Activated naive CD8-positive, alpha-beta T cell treated with anti-CD3 and anti-CD28 coated beads for 36 hours (primary cell): ENCODE measurements at places on chromosomes 11 and 22. TPM values are rescaled to one million over a fixed set of nuclear protein-coding genes. Genes with fewer than 3 reads are reported as not detected.

The CRYAB gene
- not detected for total RNA-seq

The SLC6A5 gene
- not detected for total RNA-seq

The ATG13 gene
- 49.2 TPM for total RNA-seq

The APOL3 gene
- total RNA-seq: 56.3 TPM

The AQP11 gene
- total RNA-seq: 0.14 TPM

The OR2AG1 gene
- not detected for total RNA-seq

The WNT7B gene
- not detected for total RNA-seq

The IGLL1 gene
- not detected for total RNA-seq

The SLC22A6 gene
- not detected for total RNA-seq

The PRR33 gene
- 0.20 TPM for total RNA-seq

The MISFA gene
- 0.54 TPM for total RNA-seq

The LRRC56 gene
- 2.2 TPM for total RNA-seq

- H3K27me3 ChIP-seq: no peaks in the 10 kb centered on the region
- no peak for DNase-seq
- no peaks in the 10 kb centered on the region for H3K36me3 ChIP-seq
Measured at GRCh38 chr11:80414181-80415165, 973.6 kb upstream of the TENM4 start.

DNA sequence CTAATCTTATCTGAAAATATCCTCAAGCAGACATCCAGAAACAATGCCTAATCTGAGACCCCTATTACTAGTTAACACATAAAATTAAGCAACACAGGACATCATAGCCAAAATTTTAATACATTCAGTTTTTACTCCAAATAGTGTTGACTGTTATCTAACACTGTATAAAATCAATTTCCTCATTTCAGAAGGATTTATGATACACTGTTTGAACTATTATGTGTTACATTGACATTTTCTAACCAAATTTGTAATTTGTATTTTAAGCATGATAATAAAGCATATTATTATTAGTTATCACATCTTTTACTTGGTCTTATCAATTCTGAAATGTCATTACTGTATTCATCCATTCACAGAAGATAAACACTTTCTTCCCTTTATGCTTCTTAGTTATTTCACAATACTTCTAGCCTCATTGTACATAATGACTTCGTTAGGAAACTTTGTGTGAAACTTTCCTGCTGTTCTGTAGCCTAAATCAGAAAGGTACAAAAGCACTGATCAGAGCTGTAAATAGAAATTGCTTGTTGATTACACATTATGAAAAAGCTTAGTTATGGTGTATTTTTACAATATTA lies 1248.9 kb downstream of the JRKL start:
- no peaks in the 10 kb centered on the region for H3K36me3 ChIP-seq
- no peaks in the 10 kb centered on the region for H3K4me1 ChIP-seq
- no peak overlapping the region for H3K4me3 ChIP-seq
- H3K27ac ChIP-seq: no peak overlapping the region
- DNase-seq: no peak
- H3K27me3 ChIP-seq: no peaks in the 10 kb centered on the region

GRCh38 chr11:103234974-103235373 lies 125.7 kb downstream of the DYNC2H1 start:
- H3K27ac ChIP-seq: no peak overlapping the region
- H3K36me3 ChIP-seq: peaks cover 2% of the 10 kb centered on the region
- H3K4me1 ChIP-seq: no peaks in the 10 kb centered on the region
- no peaks in the 10 kb centered on the region for H3K27me3 ChIP-seq

DNA sequence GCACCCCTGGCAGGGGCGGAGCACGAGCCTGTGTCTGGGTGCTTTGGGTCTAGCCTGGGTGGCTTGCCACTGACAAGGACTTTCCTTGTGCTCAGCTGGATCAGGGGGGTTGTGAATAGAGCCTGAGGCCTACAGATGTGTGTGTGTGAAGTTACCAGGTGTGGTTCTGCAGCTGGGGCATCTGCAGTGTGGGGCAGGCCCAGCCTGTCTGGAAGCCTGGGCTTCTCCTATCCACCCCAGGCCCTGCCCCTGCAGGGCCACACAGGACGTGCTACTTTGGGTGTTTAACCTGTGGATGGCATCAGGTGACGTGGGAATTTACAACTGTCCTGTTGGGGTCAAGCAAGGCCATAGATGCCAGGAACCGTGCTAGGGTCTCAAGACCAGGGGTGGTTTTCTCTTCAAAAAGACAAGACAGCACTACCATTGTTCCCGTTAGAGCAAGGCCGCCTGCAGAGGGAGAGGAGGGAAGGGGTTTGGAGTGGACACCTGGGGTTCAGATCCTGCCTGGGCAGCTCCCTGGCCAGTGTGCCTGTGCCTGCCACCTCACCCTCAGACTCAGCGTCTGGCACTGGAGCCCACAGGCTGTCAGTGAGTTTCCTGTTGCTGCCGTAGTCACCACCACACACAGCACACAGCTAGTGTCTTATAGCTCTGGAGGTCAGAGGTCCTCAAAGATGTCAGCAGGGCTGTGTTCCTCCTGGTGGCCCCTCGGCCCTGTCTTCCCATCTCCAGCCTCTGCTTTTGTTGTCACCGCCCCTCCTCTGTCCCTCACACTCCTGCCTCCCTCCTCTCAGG lies 31.6 kb downstream of the CTTN start:
- DNase-seq: no peak
- peaks cover 7% of the 10 kb centered on the region for H3K27me3 ChIP-seq
- no peak overlapping the region for H3K4me3 ChIP-seq
- H3K27ac ChIP-seq: no peak overlapping the region
- peaks cover 4% of the 10 kb centered on the region for H3K36me3 ChIP-seq

DNA sequence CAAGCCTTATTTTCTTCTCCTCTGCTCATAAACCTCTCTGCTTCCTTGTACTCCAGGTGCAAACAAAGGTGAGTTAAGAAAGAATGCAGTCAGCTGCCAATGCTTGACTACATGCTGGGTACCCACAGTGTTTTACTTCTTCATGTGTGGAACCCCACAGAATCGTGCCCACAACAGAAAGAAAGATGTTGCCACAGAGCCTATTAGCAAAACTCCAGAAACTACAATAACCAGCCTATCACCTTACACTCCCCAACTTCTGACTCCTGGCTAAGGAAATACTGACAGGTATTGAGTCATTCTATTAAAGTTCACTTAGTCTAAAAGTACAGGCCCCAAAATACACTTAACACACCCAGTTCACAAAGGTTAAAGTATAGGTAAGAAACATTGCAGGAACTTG lies 56.9 kb upstream of the CCDC89 start:
- H3K27ac ChIP-seq: peak overlapping the region; percentile 77
- H3K4me3 ChIP-seq: no peak overlapping the region
- peaks cover 7% of the 10 kb centered on the region for H3K36me3 ChIP-seq
- H3K4me1 ChIP-seq: peaks cover 59% of the 10 kb centered on the region
- H3K27me3 ChIP-seq: no peaks in the 10 kb centered on the region

DNA sequence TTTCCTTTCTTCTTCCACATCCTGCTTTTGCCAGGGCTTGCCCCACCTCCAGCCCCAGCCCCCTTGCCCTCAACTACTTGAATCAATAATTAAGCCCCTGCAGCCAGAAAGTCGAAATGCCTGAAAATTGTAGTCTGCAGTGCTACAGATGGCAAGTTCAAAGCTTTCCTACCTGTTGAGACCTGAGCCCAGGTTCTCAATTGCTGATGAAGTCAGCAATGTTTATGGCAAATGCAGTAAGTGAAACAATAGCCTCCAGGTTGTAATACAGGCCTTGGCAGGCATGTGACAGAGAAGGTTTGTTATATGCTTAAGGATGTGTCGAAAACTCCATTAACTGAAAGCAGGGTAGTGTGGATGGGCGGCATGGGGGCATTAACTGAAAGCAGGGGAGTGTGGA lies 181.1 kb upstream of the SESN3 start:
- H3K4me1 ChIP-seq: peaks cover 4% of the 10 kb centered on the region
- H3K27ac ChIP-seq: no peak overlapping the region
- no peaks in the 10 kb centered on the region for H3K27me3 ChIP-seq
- no peaks in the 10 kb centered on the region for H3K36me3 ChIP-seq
- no peak overlapping the region for H3K4me3 ChIP-seq
- DNase-seq: no peak

GRCh38 chr11:114166362-114166761 lies 106.9 kb downstream of the ZBTB16 start:
- peaks cover 74% of the 10 kb centered on the region for H3K4me1 ChIP-seq
- no peaks in the 10 kb centered on the region for H3K27me3 ChIP-seq
- H3K27ac ChIP-seq: peak overlapping the region; percentile 82
- H3K4me3 ChIP-seq: no peak overlapping the region
- H3K36me3 ChIP-seq: no peaks in the 10 kb centered on the region
- DNase-seq: no peak

- no peaks in the 10 kb centered on the region for H3K27me3 ChIP-seq
- H3K4me3 ChIP-seq: no peak overlapping the region
- DNase-seq: no peak
- H3K4me1 ChIP-seq: no peaks in the 10 kb centered on the region
- H3K36me3 ChIP-seq: no peaks in the 10 kb centered on the region
Measured at GRCh38 chr11:26018336-26018735, 313.6 kb upstream of the ANO3 start.

DNA sequence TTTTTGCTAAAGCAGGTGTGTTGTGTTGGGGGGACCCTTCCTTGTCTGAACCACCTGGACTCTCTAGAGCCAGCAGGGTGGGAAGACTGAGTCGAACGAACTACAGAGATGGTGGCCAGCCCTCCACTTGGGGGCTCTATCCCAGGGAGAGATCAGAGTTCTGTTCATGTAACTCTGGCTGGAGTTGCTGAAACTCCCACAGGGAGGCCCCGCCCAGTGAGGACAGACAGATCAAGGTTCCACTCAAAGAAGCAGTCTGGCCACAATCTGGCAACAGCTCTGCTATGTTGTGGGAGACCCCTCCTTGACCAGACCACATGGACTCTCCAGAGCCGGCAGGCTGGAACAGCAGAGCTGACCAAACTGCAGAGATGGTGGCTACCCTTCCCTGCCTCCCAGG lies 20.2 kb upstream of the OR5AK2 start:
- DNase-seq: no peak
- H3K27ac ChIP-seq: no peak overlapping the region
- no peaks in the 10 kb centered on the region for H3K36me3 ChIP-seq
- no peaks in the 10 kb centered on the region for H3K4me1 ChIP-seq

DNA sequence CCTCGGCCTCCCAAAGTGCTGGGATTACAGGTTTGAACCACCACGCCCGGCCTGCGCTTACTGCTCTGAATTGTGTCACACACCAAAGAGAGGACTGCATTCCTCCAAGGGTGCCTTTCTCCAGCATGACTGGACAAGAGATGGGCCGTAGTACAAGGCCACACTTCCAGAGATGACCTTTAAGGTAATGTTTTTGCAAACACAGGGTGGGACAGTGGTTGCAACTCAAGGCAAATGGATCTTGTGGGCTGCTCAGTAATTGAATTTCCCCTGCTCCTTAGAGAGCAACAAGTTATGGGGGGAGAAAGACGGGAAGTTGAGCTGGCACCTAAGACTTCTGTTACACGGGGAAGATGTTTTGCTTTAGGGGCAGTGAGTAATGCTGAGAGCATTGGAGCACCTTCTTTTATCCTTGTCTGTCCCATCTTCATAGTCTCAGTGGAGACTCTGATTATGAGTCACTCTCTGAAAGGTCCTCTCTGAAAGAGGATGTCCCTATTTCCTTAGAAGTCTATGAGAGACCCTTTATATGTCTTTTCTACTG lies 66.3 kb downstream of the C11orf91 start:
- no peak overlapping the region for H3K27ac ChIP-seq
- no peaks in the 10 kb centered on the region for H3K36me3 ChIP-seq
- no peak for DNase-seq

GRCh38 chr11:64447831-64448598 lies 89.1 kb downstream of the RPS6KA4 start:
- peak overlapping the region; percentile 73 for H3K4me3 ChIP-seq
- no peaks in the 10 kb centered on the region for H3K36me3 ChIP-seq
- H3K27me3 ChIP-seq: peaks cover 22% of the 10 kb centered on the region
- H3K27ac ChIP-seq: no peak overlapping the region
- no peak for DNase-seq

- H3K4me1 ChIP-seq: peaks cover 2% of the 10 kb centered on the region
- H3K36me3 ChIP-seq: peaks cover 8% of the 10 kb centered on the region
- no peak overlapping the region for H3K27ac ChIP-seq
- H3K4me3 ChIP-seq: no peak overlapping the region
- DNase-seq: no peak
- no peaks in the 10 kb centered on the region for H3K27me3 ChIP-seq
Measured at GRCh38 chr22:49909476-49910205, 8.6 kb downstream of the ALG12 start.

- H3K27ac ChIP-seq: no peak overlapping the region
- H3K27me3 ChIP-seq: no peaks in the 10 kb centered on the region
- H3K4me1 ChIP-seq: no peaks in the 10 kb centered on the region
- H3K36me3 ChIP-seq: no peaks in the 10 kb centered on the region
- no peak overlapping the region for H3K4me3 ChIP-seq
- no peak for DNase-seq
Measured at GRCh38 chr11:73252577-73253191, 19.5 kb upstream of the P2RY6 start.

DNA sequence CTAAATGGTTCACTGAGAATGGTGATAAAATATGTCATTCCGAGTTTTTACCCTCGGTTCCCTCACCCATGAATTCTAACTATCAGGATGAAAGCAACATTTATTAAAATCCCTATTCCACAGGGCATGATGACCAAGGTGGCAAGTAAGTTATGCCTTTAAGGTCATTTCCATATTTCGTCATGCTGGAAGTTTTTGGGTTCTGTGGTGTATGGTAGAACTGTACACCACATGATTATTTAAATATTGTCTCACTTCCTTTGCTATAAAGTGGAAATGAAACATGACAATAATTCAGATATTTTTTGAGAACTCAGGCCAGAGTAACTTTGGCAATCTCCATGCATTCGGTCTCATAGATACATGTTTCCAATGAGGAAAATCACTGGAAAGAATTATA lies 68.5 kb upstream of the CARD18 start:
- H3K4me1 ChIP-seq: peaks cover 8% of the 10 kb centered on the region
- no peaks in the 10 kb centered on the region for H3K36me3 ChIP-seq
- H3K27ac ChIP-seq: no peak overlapping the region
- H3K4me3 ChIP-seq: no peak overlapping the region

DNA sequence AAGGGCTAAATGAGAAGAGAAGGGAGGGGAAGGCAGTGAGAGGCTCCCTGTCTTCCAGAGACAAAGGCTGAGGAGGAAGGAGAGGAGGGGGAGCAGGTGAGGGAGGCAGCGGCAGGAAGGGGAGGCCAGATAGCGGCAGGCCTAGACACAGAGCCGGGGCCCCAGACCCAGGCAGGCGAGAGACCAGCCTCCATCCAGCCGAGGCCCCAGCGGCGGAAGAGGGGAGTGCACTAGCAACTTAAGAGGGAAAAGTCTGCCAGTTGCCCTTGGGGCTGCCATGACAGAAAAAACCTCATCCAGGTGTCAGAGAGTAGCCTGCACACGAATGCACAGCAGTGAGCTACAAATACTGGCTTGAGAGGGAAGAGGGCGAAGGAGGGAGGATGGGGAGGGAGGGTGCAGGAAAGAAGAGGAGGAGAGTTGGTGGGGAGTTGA lies 46.7 kb downstream of the IGLL1 start:
- no peaks in the 10 kb centered on the region for H3K4me1 ChIP-seq
- no peak overlapping the region for H3K4me3 ChIP-seq
- no peak overlapping the region for H3K27ac ChIP-seq
- DNase-seq: peak; percentile 53
- H3K27me3 ChIP-seq: peaks cover 5% of the 10 kb centered on the region
